ENCODE measurements at places on chromosomes 2 and 18.
A peak's percentile ranks its signal among the peaks of the same experiment; 100 is the strongest.

- DNase-seq: no peak
Observed at GRCh38 chr2:203759690-203760365, 53.4 kb downstream of the CD28 start.

DNA sequence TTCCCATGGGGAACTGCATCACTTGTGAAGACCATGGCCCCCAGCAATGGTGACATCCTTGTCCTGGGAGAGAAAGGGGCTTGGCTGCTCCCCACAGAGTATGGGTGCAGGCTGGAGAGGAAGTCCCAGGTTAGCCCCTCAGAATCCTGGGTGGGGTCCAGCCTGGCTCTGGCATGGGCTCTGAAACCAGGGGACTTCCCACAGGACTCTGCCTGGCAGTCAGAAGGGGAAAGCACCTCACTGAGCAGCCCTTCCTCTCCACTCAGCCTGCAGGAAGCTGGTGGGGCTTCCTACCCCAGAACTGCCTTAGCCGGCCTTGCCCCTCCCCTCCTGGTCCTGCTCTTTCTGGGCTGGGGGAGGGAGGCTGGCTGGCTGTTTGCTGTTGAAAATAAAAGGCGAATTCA, 3.7 kb downstream of the NEURL3 start:
- no peak for DNase-seq

DNA sequence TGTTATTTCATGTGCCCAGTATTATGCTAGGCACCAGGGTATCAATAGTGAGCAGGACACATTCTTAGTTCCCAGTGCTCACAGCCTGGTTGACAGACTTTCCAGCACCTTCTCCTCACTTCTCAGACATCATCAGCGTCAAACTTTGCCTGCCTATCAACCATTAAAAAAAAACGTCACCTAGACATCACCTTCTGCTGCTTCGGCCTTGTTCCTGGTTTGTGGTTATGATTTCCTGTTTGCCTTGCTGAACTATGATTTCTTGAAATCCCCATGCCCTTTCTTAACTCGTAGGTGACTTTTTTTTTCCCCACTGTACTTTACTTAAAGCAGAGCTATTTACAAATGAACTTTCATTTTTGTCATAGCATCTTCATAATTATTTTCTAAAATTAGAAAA, 60.4 kb upstream of the NABP1 start:
- no peak for DNase-seq

- DNase-seq: no peak
Observed at GRCh38 chr2:198957181-198957580, 500.6 kb downstream of the SATB2 start.

GRCh38 chr2:24559473-24560113, 68.5 kb downstream of the NCOA1 start:
- no peak for DNase-seq

GRCh38 chr2:289362-290089, 1.6 kb upstream of the ALKAL2 start:
- DNase-seq: peak; percentile 52

DNA sequence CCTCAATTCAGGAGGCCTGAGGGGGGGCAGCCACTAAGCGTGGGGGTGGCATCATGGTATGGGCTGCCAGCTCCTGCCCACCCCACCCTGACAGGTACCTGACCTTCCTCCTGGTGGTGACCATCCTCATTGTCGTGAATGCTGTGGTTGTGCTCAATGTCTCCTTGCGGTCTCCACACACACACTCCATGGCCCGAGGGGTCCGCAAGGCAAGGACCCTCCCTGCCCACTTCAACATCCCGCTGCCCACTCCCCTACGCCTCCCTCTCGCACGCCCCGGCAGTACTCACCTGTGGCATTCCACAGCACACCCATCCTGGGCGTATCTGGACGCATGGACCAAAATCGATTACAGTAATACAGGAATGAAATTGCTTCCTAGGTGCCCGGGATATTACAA, 4.0 kb downstream of the CHRNG start:
- no peak for DNase-seq

DNA sequence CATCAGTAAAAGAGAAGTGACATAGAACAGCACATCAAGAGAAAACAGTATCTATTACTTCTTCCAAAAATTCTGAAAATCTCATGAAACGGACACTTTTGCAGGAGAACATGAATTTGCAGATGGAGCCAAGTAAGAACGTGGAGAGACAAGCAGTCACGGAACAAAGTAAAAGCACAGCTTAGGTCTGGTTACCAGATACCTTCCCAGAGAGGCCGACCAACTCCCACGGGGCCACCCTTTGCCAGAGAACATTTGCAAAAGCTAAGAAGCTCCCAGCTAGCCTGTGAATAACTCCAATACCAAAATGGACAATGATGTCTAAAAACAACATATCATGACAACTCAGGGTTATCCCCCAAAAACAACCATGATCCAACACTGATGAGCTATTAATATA, 38.9 kb downstream of the THAP4 start:
- DNase-seq: no peak

DNA sequence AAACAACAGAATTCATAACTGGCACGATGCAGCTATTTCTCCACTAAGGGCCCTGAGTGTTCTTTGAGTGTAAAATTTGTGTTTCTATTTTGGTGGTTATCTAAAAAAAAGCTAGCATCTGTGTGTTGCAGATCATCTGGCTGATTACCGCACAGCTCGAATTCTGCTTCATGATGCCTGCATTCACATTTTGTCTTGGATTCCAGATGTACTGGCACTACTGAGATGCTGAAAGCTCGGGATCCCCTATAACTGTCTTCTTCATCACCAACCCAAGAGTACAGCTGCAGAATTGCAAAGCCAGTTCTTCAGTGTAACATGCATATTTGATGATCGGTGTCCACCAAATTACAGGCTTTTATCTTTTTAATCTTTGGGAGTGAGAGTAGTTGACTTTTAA, 51.6 kb upstream of the ZNF532 start:
- DNase-seq: no peak

GRCh38 chr2:96965781-96966514, 20.4 kb downstream of the FAM178B start:
- no peak for DNase-seq

GRCh38 chr2:172244419-172245130, 141.9 kb upstream of the DLX2 start:
- DNase-seq: no peak

DNA sequence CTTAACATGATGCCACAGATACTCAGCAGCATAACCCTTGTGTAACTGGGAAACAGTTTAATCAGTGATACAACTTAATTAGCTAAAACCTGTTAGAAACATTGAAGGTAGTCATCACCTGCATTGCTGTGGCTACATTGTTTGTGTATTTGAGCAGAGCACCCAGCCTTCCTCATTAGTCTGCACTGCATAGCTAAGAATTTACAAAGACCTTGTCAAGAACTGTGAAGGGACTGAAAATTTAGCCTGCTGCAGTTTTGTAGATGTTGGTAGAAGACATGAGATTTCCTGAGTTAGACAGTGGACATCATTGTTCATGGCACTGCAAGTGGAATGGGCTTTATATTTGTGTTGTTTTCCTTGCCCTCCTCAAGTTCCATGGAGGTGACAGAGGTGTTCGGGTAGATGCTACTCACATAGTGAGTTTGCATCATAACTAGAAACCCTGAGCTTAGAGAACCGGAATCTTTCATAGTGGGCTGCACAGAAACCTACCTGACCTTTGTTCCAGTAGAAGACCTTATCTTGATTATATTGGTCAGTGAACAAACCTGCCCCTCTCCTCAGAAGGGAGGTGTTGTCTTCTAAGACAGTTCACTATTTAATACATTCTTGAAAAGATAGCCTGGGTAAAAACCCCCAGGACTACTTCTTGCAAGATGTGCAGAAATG, 12.5 kb downstream of the VAPA start:
- DNase-seq: no peak

GRCh38 chr18:34258176-34258575, 33.5 kb upstream of the NOL4 start:
- no peak for DNase-seq

Measured in left colon (tissue), 2 donors.